ENCODE measurements at places on chromosomes 1 and 21.
A peak's percentile ranks its signal among the peaks of the same experiment; 100 is the strongest.

GRCh38 chr1:172653015-172653709 is 5.7 kb upstream of the FASLG start:
- no peak for DNase-seq

DNA sequence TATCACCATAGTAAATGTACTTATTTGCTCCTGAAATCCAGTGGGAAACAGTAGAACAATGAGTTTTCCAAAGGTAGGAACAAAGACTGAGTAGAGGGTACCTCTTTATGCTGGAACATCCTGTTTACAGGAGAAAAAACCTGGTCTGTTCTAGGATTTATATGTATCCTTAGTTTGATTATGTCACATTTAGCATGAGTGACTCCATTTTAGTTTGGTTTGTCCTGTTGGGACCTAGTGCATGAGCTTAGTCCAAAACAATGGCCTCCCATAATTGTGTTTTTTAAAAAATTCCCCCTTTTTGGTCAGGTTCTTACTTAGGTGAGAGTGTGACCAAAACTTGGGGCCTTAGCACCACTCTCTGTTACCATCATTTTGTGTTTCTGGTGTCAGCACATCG is 3.5 kb upstream of the MRPL55 start:
- DNase-seq, result no peak

DNA sequence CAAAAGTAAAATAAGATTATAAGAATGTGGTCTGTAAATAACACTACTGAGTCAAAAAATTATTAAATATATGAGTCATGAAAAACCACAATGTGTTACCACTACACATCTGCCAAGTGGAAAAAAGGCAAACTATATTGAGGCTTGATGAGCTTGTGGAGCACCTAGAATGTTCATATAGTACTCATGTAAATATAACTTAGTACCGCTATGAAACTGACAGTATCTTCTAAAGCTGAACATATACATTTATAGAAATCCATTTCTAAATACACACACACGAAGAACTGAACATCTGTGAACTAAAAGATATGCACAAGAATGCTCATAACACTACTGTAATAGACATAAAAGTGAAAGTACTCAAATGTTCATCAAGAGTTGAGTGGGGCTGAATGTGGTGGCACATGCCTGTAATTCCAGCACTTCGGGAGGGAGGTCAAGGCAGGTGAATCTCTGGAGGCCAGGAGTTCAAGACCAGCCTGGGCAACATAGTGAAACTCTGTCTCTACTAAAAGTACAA is 18.5 kb upstream of the GBP3 start:
- DNase-seq, result no peak

GRCh38 chr1:111515291-111516004 is 12.0 kb upstream of the ADORA3 start:
- DNase-seq, result no peak

- DNase-seq, result no peak
Measured at GRCh38 chr1:166868639-166869038, 7.4 kb downstream of the TADA1 start.

DNA sequence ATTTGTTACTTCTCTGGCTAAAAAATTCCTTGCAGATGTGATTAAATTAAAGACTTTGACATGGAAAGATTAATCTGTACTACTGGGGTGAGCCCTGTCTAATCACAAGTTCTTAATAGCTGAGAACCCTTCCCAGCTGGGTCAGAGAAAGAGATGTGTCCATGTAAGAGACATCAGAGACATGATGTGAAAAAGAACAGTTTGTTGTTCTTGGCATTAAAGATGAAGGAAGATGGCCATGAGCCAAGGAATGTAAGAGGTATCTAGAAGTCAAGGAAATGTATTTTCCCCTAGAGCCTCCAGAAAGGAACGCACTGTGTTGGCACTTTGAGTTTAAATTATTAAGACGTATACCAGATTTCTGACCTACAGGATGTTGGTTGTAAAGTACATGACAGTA is 1271.5 kb upstream of the PRMT6 start:
- no peak for DNase-seq

DNA sequence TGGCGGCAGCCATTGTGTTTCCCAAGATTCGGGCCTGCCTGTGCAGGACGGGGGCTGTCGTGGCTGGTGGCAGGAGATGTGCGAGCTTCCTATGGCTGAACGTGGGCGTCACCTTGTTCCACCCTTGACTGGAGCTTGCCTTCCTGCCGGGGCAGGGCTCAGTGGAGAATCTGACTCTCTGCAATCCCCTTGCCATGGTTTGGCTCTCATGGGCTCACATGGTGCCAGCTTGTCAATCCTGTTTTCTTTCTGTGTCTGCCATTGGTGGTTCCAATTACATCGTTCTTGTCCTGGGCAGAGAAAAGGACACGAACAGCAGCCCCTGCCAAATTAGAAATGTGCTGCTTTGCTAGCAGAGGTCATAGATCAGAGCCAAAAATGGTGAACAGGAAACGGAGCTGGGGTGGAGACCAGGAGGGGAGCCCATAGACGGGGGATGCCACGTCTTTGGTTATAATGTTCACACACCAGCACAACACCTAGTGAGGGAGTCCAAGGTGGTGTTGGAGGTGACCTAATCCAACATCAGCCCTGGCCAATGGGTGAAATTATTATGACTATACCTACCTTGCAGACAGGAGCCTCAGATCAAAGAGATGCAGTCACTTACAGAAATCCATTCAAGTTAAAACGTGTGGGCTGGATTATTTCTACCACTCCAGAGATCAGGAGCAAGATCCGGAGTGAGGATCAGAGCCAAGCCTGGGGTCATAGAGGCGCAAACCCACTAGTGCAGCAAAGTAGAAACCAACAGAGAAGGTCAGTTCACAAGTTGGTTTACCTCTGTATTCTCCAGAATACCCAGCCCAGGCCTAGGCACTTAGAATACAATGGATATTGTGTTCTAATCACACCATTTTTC is 253.1 kb downstream of the SIPA1L2 start:
- DNase-seq, result no peak

- no peak for DNase-seq
Measured at GRCh38 chr1:973459-974292, 7.4 kb downstream of the PLEKHN1 start.

- DNase-seq, result no peak
Measured at GRCh38 chr1:14479865-14480264, 118.6 kb upstream of the KAZN start.

DNA sequence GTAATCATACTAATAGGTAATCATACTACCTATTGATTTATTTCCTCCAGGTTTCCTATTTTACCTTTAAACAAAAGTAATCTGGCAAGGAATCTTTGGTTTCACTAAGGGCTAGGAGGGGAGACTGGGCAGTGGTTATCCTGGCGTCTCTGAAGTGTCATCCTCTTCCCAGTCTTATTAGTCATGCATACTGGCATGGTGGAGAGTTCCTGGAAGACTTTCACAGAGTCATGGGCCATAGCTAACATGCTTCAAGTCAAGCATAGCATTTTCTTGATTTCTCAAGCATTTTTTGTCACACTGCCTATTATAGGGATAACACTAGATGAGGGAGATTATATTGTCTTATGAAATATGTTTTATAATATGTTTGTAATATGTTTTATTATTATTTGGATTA is 64.0 kb upstream of the ASB17 start:
- DNase-seq, result no peak

GRCh38 chr1:243733670-243734307 is 116.3 kb downstream of the AKT3 start:
- no peak for DNase-seq

DNA sequence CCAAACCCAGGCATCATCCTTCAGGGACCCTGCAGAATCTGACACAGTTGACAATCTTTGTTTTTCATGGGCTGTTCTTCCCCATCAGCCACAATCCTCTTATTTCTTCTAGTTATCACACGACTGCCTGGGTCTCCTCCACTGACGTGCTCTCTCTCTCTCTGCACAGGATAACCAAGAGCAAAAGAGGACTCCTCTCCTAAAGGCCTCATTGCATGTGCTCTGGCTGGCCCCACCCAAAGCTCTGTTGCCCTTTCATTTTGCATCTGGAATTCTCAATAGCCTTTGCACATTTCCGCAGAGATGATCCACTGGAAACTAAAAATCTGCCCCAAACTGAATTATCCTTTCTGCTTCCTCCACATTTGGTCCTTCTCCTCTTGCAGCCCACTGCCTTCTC is 58.5 kb downstream of the KANK4 start:
- DNase-seq, result no peak

- DNase-seq, result no peak
Measured at GRCh38 chr1:229536982-229537381, 21.5 kb downstream of the ABCB10 start.

DNA sequence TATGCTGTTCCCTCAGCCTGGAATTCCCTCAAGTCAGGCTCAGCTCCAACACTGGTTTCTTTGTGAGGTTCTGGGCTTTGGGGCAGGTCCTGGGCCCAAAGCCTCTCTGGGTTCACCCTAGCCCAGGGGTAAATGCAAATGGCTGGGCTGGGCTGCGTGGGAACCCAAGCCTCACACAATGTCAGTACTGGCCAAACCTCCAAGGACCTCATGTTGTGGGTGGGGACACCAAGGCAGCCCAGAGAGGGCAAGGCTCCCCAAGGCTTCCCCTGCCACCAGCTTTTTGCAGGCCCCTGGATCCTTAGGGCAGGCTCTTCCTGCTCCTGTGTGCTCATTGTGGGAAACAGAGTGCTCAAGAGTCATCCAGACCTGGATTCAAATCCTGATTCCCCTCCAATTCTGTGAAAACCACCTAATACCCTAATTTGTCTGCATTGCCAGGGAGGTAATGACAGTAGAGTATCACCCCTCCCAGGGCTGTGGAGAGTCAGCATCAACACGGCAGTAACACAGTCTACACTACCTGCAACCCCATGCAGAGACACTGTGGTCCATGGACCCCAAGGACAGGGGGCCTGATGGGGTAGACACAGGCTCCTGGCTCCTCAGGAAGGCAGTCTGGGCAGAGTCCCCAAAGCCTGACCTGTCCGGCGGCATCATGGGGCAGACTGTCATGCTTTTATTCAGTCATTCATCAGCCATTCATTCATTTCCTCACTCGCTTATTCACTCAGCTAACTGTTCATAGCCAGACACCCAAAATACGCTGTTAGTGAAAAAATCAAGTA is 85.7 kb downstream of the DMRTB1 start:
- no peak for DNase-seq

GRCh38 chr1:107547363-107548155 is 406.7 kb downstream of the NTNG1 start:
- DNase-seq, result no peak

DNA sequence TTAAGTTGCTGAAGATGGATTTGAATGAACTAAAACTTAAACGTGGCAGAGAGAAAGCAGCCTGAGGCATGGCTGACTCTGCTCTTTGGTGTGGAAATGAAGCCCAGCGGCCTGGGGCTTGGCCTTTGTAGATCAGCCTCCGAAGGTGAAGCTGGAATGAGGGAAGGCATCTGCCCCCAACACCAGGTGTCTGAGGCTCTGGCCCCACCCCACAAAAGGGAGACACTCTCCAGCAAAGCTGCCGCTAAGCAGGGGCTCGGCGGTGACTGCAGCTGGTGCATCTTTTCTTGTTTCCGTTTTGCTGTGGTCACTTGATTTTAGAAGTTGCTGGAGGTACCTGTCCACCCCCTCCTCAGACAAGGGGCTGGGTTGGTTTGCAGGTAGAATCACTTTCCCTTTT is 38.2 kb upstream of the NID1 start:
- DNase-seq, result no peak

GRCh38 chr1:222042120-222042519 is 300.2 kb upstream of the DUSP10 start:
- no peak for DNase-seq

DNA sequence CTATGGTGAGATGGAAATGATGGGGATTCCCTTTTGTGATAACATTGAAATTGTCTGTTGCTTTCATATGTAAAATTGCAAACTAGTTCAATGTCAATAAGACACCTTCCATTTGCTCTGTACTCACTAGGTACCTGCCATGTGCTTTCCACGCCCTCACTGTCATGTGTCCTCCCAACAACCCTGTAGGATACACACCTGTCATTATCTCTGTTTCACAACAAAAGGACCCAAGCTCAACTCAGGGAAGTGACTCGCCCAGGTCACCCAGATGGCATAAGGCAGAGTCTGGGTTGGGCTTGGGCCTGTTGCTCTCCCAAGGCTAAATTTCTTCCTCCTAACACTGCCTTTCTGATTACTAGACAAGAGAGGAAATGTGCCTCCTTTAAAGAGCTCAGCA is 45.3 kb upstream of the MCOLN3 start:
- DNase-seq, result no peak

GRCh38 chr1:85406887-85407533 is 57.9 kb downstream of the DDAH1 start:
- no peak for DNase-seq

- no peak for DNase-seq
Measured at GRCh38 chr1:245129319-245130240, 25.2 kb upstream of the KIF26B start.

GRCh38 chr1:236416165-236416564 is 22.1 kb downstream of the EDARADD start:
- DNase-seq, result no peak

DNA sequence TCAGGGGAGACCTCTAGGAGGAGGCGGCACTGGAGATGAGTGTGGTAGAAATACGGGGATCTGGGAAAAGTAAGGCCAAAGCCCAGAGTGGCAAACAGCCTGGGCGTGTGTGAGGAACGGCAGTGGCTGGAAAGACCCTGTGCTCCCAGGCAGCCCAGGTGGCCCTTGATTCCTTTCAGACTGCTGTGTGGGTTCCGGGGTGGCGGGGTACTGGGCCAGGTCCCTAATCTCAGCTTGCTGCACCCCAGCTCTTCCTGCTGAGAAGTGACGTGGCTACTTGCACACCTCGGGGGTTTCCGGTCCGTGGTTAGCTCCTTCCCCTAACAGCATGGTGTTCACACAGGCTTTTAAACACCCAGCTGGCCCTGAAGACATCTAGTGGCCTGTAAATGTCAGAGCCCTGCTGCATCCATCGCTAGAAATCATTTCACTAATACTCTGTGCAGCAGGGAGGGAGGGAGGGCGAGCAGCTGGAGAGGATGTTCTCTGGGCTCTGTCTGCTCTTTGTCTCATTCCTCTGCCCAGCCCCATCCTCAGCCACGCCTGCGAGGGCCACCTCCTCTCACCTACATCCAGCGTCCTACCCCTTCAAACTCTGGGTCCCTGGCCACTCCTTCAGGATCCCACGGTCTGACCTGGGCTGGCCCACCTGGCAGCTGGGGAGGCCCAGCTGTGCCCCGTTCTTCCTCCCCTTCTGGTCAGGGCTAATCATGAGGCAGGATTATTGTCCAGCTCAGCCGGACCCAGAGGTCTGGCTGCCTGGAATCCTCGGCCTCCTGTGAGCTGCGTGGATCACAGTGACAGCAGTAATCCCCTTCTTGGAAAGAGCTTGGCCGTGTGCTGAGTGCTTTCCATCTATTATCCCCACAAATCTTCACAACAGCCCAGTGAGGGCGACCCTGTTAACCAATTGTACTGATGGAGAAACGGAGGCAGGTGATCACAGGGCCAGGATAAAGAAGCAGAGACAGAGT is 7.2 kb downstream of the ZDHHC18 start:
- DNase-seq, result peak; percentile 79

- no peak for DNase-seq
Measured at GRCh38 chr1:26259578-26259977, 20.3 kb upstream of the SH3BGRL3 start.

DNA sequence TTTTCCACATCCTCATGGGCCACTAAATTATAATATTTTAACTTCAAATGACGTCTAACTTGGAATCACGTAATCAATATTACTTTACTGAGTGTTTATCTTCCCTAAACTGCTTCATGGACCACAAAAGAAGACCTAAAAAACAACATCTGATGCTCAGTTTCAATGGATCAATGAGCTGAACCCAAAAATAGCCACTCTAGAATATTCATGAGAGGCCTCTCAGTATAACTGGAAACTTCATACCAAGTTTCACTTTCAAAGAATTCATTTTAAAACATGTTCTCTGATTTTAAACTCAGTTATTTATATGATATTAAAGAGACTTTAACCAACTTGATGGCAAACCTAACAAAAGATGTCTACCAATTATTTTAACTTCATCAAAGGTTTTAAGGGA is 23.7 kb upstream of the TIAM1 start:
- no peak for DNase-seq

All from stimulated activated CD8-positive, alpha-beta memory T cell treated with anti-CD3 and anti-CD28 coated beads, Interleukin-15, amount 100 ng/mL, for 48 hours (primary cell).